ENCODE measurements at places on chromosomes 2 and 18.

DNA sequence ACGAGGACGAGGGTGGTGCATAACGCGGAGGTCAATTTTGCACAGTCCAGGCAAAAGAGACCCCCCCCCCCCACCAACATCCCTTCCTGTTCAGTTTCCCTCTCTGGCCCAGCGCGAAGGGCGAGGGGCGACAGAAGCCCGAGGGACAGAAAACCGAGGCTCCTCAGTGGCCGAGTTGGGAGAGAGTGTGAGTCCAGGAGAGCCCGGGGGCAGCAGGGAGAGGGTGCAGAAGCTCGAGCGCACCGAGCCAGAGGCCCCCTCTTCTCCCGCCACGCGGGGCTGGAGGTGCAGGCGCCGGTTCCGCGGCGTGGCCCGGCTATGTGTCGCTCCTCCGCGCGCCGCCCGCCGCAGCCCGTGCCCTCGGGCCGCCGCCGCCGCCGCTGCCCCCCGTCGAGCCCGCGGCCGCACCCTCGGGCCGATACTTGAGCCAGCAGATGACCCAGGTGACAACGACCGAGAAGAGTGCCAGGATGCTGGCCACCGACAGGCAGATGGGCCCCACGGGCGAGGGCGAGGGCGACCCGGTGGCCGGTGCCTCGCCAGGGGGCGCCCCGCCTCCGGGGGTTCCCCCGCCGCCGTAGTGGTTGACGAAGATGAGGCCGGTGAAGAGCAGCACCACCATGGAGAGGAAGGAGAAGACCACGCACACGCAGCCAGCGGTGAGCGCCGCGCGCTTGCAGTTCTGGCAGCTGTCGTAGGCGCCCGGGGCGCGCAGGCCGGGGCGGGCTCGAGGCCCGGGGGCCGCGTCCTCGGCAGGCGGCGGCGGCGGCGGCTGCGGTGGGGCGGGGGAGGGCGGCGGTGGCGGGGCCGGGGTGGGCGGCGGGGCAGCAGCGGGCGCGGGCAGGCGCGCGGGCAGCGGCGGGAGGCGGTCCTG lies 20.2 kb upstream of the PAX3 start:
- DNase-seq = no peak

GRCh38 chr2:119713819-119714490 lies 35.0 kb downstream of the TMEM177 start:
- no peak for DNase-seq

GRCh38 chr2:69046221-69046662 lies 33.3 kb downstream of the ANTXR1 start:
- no peak for DNase-seq

DNA sequence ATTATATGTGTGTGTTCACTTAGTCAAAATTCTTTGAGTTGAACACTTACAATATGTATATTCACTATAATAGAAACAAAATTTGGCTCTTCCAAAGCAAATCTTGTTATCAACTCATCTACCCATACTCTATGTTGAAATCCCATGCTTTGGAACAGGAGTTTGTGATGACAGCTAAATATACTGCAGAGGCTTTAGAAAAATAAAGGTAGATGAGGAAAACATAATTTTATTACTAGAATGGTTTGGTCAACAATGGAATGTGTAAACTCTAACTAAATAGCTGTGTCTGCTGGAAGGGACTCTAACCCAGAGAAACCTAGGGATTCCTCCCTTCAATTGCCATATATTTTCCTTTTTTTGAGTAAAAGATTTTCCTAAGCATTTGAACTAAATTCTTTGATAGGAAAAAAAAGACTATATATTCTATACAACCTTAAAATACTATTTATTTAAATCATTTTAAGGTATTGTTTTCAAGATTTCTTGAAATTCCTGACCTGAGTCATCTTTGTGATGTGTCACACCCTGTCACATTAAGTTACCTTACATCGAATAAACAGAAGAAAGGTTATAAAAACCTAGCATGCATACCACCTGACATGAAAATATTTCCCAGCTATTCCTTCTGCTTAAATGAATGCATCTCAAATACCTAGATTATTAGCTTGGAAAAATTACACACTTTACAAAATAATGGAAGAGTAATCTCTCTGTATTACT lies 175.5 kb downstream of the OTX1 start:
- DNase-seq = no peak

- peak; percentile 47 for DNase-seq
Observed at GRCh38 chr2:96485751-96486651, 19.2 kb downstream of the NEURL3 start.

- DNase-seq = no peak
Observed at GRCh38 chr2:219428469-219428868, 6.2 kb upstream of the SPEG start.

GRCh38 chr2:66539452-66539851 lies 104.5 kb downstream of the MEIS1 start:
- DNase-seq = no peak

GRCh38 chr2:30974092-30974491 lies 164.1 kb downstream of the GALNT14 start:
- DNase-seq = no peak

DNA sequence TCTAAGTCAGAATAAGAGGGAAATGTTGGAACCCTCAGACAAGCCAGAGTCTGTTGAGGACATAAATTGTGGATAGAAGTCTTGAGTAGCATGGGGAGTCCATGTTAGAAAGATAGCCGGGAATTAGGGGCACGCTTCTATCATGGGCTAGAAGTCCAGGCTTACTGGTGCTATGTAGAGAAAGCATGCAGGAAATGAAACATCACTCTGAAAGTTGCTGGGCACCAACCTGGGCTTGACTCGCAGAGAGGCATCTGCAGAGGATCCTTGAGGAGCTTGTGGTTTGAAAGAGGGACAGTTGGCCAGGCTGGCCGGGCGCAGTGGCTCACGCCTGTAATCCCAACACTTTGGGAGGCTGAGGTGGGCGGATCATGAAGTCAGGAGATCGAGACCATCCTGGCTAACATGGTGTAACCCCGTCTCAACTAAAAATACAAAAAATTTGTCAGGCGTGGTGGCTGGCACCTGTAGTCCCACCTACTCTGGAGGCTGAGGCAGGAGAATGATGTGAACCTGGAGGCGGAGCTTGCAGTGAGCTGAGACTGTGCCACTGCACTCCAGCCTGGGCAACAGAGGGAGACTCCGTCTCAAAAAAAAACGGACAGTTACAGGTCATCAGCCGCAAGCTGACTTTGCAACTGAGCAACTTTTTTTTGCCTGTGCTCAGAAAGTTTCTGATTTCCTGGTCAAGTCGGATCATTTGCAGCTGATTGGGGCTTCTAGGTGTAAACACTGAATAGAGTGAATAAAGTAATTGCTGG lies 24.9 kb downstream of the CERS6 start:
- no peak for DNase-seq

- DNase-seq = no peak
Observed at GRCh38 chr2:203681978-203682377, 24.5 kb upstream of the CD28 start.

DNA sequence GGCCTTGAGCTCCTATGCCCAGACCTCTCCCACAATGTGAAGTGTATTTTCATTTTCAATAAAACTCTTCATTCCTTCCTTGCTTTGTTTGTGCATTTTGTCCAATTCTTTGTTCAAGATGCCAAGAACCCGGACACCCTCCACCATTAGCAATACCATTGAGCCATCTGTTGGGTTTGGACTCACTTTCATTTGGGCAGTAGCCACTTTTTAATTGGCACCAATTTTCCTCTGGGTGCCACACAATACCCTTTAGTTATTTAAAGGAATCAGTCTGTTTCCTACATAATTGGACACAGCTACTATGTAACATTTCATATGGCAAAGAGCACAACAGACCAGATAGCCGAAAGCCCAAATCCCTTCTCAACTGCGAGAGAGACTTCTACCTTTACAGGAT lies 22.5 kb upstream of the SLC35G4 start:
- DNase-seq = no peak

- DNase-seq = no peak
Observed at GRCh38 chr2:219446101-219446504, 11.5 kb downstream of the SPEG start.

GRCh38 chr2:14306268-14306861 lies 326.2 kb upstream of the LRATD1 start:
- no peak for DNase-seq

DNA sequence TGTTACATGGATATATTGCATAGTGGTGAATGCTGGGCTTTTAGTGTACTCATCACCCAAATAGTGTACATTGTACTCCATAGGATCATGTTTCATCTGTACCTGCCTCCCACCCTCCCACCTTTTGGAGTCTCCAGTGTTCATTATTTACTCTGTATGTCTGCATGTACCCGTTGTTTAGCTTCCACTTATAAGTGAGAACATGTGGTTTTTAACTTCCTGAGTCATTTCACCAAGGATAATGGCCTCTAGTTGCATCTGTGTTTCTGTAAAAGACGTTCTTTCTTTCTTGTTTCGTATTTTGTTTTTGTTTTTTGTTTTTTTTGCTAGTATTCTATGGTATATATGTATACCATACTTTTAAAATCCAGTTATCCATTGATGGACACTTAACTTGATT lies 107.5 kb downstream of the MSTN start:
- no peak for DNase-seq

DNA sequence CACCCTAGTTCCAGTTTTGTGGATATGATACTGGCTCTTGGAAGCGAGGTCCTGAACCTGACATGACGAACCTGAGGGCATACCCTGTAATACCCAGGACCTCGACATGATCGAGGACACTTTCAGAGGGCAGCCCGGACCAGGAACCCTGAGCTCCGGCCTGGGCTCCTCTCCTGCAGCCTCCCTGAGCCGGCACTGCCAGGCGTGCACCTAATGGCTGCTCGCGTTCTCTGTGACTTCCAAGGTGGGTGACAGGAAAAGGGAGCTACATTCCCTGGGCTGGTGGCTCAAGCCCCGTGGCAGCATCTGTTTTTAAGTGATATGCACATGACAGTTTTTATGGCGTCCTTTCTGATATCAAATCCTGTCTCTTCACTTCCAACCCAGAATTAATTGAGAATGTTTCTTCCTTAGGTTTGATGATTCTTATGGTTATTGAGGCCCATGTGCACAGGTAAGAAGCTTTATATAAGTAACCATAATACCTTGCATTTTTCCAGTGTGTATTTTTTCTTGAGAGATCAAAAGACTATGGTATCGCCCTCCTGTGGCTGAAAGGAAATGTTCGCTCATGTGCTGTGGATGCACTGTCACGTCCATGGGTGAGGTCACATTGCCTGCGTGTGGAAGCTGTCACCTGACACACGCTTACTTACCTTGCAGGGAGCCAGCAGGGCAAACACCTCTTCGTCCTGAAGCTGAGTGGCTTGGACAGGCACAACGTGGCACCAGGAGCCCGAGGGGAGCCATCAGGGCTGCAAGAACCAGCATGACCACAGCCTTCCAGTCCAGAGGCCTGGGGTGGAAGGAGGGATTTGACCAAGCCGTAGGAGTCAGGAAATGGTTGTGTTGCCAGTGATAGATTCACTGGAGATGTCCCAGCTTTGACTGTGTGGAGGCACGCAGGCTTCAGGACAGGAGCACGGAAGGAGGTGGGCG lies 367.4 kb upstream of the MYT1L start:
- no peak for DNase-seq

GRCh38 chr18:72720116-72720515 lies 147.7 kb downstream of the NETO1 start:
- no peak for DNase-seq

GRCh38 chr2:42047488-42048298 lies at the start of gene PKDCC:
Gene PKDCC, plus strand, starts transcription at chr2:42048021. Its CDS starts 179 bp downstream, at chr2:42048200.
- DNase-seq = no peak

DNA sequence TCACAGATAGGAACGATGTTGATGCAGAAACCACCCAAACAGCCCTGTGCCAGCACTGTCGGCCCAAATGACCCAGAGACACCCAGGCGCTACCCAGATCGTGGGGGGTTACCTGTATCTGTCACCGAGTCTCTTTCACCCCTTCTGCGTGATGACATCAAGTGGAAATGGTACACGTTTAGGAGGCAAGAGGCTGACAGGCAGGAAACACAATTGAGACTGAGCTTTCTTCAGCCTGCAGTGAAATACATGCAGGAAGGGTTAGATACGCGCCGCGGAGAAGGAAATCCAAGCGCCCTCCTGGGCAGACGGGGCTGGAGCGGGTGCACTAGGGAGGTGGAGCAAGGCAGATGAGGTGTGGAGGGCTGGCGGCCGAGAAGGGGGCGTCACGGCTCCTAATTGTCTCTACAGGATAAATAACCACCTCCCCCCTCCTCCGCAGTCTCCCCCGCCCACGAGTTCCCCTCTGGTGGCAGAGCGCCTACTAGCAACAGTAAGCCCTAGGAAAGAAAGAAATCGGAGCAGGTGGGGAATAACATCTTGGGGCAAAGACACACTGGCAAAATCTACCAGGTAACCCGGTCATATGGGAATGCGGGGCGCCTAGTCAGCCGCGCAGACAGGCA lies at the start of gene RNF152:
TSS of gene RNF152 (minus strand) at position 325 of the 626 bp plus-strand sequence. CDS start 76,544 bp downstream, outside the sequence.
- DNase-seq = no peak

DNA sequence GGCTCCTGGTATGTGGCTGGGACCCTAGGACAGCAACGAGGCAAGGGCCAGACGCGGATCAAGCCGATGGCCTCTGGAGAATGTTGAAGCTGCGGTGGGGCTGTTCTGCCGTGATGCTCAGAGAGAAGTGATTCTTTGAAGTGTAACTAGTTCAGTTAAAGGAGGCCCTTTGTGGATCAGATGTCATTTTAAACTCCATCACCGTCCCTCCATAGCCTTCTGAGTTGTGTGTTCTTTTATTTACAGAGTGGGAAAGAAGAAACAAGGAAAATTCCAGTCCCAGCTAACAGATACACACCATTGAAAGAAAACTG lies 403 bp downstream of the PNO1 start:
- no peak for DNase-seq

DNA sequence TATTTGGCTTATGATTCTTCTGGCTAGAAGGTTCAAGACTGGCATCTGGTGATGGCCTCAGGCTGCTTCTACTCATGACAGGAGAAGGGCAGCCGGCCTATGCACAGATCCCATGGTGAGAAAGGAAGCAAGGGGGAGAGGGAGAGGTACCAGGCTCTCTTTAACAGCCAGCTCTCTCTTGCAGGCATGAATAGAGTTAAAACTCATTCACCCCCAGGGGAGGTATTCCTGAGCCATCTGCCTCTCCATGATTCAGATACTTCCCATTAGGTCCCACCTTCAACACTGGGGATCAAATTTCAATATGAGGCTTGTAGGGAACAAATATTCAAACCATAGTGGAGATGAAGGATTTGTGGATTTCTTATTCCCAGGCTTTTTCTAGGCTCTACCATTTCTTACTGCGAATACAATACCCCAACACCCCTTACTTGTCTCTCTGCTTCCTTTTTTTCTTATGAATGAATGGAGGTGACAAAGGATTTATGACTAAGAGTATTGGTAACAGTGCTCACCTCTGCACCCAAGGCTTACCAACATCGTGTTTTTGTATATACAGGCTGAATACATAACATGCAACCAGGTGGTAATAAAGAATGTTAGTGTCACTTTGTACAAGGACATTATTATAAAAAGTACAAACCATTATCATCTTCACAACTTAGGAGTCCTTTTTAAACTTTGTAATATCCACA lies 454.6 kb upstream of the TRIB2 start:
- DNase-seq = no peak

DNA sequence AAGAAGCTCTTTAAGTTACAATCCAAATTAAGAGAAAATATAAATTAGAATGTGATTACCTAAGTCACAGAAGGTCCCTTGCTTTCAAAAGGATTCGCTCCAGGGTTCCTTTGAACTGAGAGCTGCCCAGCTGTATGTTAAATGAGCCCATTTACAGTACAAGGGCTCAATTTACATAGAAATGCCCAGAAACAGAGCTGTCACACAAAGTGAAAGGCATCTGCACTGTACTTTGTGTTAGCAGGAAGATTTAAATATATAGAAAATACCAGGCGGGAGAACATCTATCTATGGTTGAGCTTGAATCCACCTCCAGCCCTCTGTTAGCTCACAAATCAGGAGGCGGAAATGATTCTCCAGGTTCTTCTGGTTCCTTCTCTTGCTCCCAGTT lies 272.9 kb downstream of the PAX3 start:
- no peak for DNase-seq

GRCh38 chr2:158270536-158270935 lies 168.9 kb downstream of the UPP2 start:
- no peak for DNase-seq
